Stimulated activated CD8-positive, alpha-beta memory T cell treated with anti-CD3 and anti-CD28 coated beads, Interleukin-7, amount 100 ng/mL, for 48 hours (primary cell): ENCODE measurements at places on chromosomes 7 and 10.

DNA sequence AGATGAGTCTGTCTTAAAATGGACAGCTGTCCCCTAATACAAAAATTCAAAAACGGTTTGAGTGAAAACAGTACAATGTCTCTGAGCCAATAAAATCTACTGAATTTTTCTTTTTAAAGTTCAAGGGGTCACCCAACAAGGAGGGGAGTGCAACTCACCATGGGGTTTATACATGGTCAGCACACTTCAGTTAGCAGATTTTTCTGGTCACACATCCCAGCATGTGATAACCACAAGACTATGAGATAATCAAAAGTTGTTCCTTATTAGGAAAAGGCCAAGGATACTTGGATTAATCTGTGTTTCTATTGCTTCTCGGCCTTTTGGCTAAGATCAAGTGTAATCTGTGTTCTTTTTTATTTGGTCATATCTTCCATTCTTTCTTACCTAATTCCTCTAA, 31.6 kb downstream of the ABCB5 start:
- DNase-seq, result no peak

- DNase-seq, result no peak
Measured at GRCh38 chr7:23207021-23207420, 25.2 kb downstream of the NUP42 start.

DNA sequence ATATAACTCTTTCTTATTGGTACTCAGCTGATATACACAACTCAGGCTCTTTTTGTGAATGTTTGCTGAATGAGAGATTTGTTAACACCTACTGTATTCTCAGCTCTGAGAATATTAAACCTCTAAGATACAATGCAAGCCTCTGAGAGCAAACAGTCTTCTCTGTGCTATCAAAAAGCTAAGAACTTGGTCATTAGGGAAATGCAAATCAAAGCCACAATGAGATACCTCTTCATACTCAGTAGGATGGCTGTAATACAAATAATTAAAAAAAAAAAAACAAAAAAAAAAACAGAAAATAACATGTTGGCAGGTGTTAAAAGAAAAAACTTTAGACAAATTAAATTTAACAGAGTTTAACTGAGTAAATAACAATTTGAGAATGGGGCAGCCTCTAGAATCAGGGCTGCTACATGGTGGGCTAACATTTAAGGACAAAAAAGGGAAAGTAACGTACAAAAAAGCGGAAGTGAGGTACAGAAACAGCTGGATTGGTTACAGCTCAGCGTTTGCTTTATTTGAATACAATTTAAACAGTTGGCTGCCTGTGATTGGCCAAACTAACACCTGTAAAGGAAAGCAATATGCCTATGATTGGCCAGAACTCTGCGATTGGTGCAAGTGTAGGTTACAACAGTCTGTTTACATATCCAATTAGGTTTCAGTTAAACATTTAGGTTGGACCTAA, 14.8 kb upstream of the MTURN start:
- DNase-seq, result no peak

GRCh38 chr7:138370956-138371355, 89.1 kb upstream of the TRIM24 start:
- DNase-seq, result no peak

GRCh38 chr10:102438374-102438773, 6.0 kb upstream of the CUEDC2 start:
- no peak for DNase-seq

- no peak for DNase-seq
Measured at GRCh38 chr7:116583653-116584052, 58.8 kb downstream of the CAV1 start.
